ENCODE measurements at places on chromosomes 4 and X. TPM values are rescaled to one million over a fixed set of nuclear protein-coding genes. Genes with fewer than 3 reads are reported as not detected.
A peak's percentile ranks its signal among the peaks of the same experiment; 100 is the strongest.

Gene FGFBP2
- not detected for total RNA-seq

Gene GASK1B
- total RNA-seq = 42.5 TPM

Gene ZBED1
- 53.6 TPM for total RNA-seq

Gene HDX
- total RNA-seq = 1.7 TPM

Gene MAGEA2
- total RNA-seq = not detected

Gene DCLK2
- total RNA-seq = 0.06 TPM

Gene CTAG2
- total RNA-seq = not detected

Gene GAGE10
- total RNA-seq = not detected

Gene PPM1K
- total RNA-seq = 21.2 TPM

- no peak for DNase-seq
Measured at GRCh38 chr4:152591876-152592275, 56.0 kb upstream of the FBXW7 start.

DNA sequence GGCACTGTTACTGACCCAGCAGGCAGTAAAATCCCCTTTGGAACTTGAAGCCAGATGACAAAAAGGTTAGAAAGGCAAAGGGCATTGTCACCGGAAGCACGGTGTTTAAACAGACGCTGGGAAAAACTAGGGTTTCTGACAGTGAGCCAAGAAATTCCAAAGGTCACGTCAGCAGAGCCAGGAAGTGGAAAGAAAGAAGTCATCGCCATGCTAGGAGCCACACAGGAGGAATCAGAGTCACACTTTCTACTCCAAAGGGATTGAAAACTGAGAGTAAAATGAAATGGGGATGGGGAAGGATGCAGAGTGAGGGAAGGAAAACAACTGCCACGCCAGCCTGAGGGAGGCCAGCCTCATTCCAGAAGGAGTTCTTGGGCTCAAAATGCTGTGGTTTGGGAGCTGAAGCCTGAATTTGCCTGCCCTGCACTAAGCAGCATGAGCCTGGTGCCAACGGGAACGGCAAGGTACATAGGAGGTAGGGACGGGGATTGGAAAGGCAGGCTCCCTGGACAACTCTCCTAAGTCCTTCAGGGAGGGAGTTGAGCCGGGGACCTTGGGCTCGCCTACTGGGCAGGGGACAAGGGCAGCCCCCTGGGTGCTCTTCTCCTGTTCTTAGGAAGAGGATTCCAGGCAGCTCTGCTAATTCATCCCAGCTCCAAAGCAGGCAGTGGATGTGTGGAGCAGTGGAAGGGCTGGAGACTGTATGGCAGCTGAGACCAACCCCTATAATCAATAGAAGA, 66.8 kb downstream of the SOWAHB start:
- no peak for DNase-seq

DNA sequence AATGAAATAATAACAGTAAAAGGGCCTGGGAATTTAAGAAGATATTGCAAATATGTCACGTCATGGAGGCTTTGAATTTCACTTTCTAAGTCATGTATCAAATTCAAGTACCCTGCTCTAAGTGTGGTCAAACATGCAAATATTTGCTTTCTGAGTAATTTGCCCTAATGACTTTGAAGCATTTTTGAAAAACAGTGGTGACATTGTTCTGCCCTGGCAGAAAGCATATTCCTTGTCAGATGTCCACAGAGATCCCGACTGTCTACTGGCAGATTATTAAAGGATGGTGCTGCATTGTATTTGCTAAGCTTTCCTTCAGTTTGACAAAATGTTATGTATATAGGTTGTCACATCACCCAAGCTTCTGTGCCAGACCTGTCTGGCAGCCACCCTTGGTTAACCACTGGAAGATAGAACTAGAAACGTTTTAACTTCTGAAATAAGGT, 92.5 kb downstream of the ANK2 start:
- peak; percentile 47 for DNase-seq

DNA sequence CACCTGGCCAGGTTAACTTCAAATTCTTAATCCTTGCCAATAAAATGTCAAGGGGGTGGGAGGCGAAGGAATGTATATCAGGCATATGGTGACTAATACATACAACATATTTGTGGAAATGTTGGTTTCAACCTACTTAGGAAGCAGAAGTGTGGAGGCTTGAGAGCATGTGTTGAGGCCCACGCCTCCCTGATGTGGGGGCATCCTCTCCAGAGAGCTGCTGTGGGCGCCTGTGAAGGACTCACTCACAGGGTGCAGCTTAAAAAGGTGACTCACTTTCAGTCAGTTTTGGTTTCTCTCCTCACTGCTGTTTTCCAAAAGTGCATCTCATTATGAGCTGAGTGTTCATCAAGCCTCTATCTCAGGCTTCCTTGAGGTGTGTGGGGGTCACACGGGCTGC, 27.5 kb downstream of the LNX1 start:
- no peak for DNase-seq

DNA sequence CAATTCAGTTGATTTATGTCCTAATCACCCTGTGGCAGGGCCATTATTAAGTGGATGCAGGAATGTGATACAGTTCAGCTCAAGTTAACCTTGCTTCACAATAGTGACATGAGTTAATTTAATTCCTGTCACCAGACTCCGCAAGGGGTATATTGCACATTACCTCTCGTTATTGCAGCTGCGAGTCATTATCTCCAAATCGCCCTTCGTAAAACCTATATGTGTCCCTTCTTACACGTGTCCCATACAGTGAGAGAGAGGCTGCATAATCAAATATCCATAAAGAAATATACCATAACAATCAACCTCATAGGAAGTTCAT, 369.9 kb upstream of the ANXA10 start:
- no peak for DNase-seq

DNA sequence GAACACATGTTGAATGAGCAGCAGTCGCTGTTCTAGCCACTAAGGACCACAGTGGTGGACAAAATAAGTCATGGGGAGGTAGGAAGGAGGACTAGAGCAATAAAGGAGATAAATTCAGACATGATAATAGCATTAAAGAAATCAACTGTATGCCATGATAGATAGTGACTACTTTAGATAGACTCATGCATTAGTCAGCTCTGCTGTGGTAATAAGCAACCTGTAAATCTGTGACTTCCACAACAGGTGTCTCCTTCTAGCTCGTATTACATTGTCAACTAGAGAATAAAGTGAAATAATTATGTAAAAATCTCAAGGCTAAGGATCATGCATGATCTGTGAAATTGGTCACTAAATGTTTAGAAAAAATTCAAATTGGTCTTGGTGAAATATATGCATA, 77.9 kb downstream of the WWC2 start:
- no peak for DNase-seq

- no peak for DNase-seq
Measured at GRCh38 chrX:38596939-38597338, 35.6 kb downstream of the TSPAN7 start.

DNA sequence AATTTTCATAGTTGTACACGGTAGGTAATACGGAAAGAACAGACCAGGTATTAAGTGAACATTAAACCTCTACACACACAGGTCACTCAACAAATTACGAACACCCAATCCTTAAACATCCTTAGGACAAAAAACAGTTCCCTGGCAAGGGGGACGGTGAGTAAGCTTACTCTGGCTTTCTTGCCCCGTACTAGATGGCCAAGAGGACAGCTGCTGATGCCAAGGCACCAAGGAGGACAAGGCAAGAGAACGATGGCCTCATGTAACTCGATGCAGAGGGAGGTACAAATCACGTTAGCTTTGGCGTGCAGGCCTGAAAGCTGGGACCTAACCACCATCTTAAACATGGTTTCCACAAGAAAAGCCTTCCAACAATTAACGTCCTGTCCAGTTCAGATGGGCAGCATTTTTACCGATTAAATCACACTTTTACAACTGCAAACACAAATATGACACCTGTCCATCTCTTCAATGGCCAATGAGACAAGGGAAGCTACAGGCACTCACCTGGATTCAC, 23.7 kb downstream of the FAT1 start:
- no peak for DNase-seq

GRCh38 chrX:123881330-123881729, 21.5 kb downstream of the XIAP start:
- no peak for DNase-seq

- no peak for DNase-seq
Measured at GRCh38 chr4:534576-535151, 35.7 kb downstream of the PIGG start.

GRCh38 chr4:75800972-75801371, 76.6 kb downstream of the USO1 start:
- no peak for DNase-seq

- DNase-seq = no peak
Measured at GRCh38 chr4:40515398-40516293, 114.0 kb downstream of the RBM47 start.

DNA sequence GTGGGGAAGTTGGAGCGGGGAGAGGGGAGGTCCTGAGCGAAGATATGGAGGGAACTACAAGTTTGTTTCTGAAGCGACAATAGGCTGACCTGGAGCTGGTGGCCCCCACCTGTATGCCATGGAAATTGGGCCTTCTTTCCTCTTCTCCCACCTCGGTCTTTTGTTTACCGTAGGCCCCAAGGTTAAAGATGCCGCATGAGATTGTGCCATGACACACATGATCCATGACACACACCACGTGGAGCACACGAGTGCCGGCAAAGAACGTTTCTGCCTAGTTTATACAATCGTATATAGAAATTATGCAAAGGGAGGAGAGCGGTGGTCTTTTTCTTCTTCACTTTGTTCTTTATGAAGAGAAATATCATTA, 408 bp downstream of the TMEM33 start:
- DNase-seq = no peak

GRCh38 chr4:26141911-26142638, 178.7 kb upstream of the RBPJ start:
- DNase-seq = no peak

GRCh38 chrX:132592880-132593279, 104.0 kb upstream of the MBNL3 start:
- no peak for DNase-seq

DNA sequence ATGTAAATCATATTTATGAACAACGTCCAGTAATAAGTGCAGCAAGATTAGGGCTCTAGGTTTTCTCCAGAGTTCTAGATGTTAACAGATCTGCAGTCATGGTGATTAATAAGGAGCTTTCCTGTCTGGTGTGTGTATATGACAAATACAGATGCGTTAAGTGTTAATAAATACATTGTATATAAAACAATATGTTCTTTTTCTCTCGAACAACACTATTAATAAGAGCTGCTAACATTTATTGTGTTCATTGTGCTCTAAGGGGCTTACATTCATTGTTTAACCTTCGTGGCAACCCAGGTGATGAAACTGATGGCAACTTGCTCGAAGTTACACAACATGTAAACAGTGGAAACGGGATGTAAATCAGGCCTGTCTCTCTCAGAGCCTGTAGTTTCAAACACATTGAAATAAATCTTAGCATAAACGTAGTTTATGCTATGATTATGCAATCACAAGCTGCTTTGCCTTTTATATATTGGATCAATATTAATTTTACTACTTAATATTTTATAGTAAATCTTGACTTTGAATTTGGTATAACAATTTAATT, 547 bp upstream of the CLGN start:
- no peak for DNase-seq

DNA sequence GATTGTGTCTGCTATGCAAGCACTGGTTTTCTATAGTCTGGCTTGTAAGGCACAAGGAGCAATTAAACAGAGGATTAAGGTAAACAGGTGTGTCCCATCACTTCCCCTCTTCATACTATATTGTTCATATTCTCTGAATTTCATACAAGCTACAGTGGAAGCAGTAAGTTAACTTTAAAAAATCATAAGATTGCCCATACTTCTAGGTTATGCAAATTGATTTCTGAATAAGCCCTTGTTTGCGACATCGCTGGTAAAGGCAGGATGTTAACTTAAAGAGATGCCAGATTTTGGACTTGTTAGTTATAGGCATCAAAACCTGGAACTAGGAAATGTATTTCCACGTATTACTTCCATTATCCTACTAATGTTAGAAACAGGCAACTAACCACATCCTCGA, 1.0 kb upstream of the TMEM131L start:
- no peak for DNase-seq

DNA sequence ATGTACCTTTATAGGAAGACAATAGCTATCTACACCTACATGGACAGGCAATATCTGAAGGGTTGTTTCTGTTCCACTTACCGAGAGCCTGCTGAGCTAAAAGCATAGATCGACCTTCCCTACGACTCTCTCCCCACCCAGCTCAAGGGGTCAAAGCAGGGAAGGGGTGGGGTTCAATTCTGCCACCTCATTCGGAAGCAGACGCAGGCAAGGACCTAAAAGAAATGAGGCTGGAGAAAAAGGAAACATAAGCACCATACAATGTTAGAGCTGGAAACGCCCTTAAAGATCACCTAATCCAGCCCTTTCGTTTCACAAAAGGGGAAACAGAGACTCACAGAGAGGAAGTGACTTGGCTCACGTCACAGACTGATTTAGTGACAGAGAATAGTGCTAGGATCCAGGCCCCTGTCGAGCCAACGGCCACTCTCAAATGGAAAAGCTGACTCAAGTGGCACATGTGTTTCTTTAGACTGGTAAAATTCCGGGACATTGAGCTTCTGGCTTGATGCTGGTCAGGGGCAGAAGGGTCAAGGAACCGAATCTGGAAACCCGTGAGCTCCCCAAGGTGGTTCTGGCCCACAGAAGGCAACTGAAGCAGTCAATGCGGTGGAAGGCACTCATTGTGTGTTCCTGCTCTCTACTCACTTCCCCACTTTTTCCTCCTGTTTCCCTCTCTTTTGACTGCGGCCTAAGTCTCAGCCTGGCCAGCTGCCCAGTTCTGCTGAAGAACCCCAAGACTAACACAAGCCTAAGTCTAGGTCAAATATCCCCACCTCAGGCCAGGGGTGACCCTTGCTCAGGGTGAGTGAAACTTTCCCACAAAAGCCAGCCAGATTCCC, 7.5 kb downstream of the SEPTIN6 start:
- no peak for DNase-seq

- DNase-seq = no peak
Measured at GRCh38 chrX:39475372-39475771, 622.4 kb downstream of the BCOR start.

DNA sequence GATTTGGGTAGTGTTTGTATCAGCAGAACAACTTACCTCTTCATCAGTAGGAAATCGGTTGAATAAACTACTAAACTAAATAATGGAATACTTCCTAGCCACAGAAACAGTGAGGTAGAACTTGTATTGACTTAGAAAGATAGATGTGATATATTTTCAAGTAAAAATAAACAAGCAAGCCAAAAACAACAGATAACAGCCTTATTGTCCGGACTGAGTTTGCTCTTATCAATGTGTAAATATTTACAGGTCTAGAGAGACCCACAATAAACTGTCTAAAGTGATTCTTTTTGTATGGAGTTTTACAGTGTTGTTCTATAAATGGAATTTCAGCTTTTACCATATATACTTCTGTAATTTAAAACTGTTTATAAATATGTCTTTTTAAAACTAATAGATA, 721.8 kb downstream of the ADGRL3 start:
- no peak for DNase-seq

GRCh38 chr4:116197317-116197809, 888.0 kb downstream of the TRAM1L1 start:
- no peak for DNase-seq

DNA sequence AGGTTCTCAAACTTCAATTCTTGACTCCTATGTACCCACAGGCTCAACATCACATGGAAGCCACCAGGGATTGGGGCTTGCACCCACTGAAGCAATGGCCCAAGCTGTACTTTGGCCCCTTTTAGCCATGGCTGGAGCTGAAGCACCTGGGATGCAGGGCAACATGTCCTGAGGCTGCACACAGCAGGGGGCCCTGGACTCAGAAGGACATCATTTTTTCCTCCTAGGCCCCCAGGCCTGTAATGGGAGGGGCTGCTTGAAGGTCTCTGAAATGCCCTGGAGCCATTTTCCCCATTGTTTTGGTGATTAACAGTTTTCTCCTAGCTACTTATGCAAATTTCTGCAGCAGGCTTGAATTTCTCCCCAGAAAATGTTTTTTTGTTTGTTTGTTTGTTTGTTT, 465.1 kb upstream of the PCDH10 start:
- DNase-seq = no peak
